Smooth muscle cell of trachea (primary cell): ENCODE measurements at places on chromosomes 12 and 14. TPM values are rescaled to one million over a fixed set of nuclear protein-coding genes. Genes with fewer than 3 reads are reported as not detected.

The NINJ2 gene
- 0.29 and 3.3 TPM in 2 replicates for total RNA-seq

The TAS2R13 gene
- total RNA-seq, result 1.3 and 4.7 TPM in 2 replicates

The MYL2 gene
- not detected in 2 replicates for total RNA-seq

The ALDH2 gene
- 20.7 and 57.9 TPM in 2 replicates for total RNA-seq

The RNF212B gene
- not detected in 2 replicates for total RNA-seq

The TPH2 gene
- not detected in 2 replicates for total RNA-seq

The RIMKLB gene
- total RNA-seq, result 22.5 and 33.0 TPM in 2 replicates

The C12orf56 gene
- total RNA-seq, result 1.9 and 2.0 TPM in 2 replicates
